K562 (cell line): ENCODE measurements at places on chromosomes 7 and 10.

GRCh38 chr10:102752266-102752930 lies 8.7 kb downstream of the WBP1L start:
- DNase-seq, result no peak

- no peak for DNase-seq
These were observed 17.1 kb downstream of the COL13A1 start for GRCh38 chr10:69818676-69819239.

DNA sequence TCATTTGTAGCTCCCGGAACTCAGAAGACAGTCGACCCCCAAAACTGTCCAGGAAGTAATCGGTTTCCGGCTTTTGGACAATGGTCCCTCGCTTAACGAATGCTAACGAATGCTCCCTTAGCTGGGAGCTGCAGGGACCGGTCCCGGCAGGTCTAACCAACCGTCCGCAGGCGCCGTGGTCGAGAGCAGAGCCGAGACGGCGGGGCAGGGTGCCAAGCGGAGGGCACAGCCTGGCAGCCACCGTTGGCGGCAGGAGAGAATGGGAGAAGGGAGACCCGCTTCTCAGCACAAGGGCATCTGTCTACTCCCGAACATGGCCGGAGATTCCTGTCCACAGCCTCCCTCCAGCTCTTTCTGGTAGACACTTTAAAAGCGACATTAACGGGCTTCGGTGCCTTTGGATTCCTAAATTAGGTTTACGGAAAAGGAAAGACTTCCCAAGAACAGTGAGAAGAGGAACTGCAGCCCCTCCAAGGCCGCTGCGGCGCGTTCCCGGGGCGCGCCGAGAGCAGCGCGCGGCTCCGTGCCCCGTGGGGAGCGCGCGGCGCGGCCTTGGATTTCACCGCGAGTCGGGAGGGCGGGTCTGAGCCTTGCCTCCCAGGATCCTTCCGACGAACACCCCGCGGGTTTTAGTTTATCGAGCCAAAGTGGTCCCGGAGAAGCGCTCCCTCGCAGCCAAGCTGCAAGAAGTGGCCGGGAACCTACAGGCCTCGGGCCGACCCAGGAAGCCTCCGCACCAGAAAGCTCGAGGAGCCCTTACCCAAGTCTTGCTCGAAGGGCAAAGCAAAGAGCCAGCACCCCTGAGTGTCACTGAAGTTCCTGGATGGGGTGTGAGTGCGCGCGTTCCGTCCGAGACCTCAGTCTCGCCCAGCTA lies 3.6 kb upstream of the TBX20 start:
- DNase-seq, result no peak

DNA sequence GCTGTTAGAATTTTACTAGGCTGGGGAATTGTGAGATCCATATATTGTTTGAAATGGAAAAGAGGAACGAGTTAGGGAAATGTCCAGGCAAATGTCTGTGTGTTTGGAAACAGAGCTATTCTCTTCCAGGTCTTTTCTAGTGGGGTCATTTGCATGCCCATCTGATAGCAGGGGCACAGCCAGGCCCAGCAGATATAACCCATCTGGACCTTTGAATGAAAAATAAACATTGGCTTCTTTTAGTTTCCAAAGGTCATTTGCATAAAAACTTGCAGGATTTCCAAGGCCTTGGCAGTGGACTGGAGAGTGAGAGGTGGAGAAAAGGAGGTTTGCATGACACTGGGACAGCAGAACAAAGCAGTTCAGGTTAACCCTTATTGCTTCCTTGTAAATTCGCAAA lies 188.0 kb upstream of the GPR26 start:
- no peak for DNase-seq

DNA sequence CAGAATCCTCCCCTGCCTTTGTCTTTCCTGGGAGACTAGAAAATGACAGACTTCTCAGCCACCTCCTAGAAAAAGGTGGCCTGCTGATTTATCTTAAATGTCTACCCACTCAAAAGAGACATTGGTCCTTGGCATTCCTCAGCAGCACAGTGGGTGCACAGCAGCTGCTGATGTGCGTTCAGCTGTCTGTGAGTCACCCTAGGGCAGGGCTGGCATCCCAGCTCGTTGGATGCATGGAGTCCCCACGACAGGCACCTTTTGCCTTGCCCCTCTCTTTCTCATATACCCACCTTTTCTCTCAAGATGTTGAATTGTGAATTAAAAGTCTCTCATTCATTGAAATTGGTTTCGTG lies 113.0 kb downstream of the DOCK1 start:
- DNase-seq, result no peak

GRCh38 chr7:148042935-148043631 lies 547.5 kb upstream of the C7orf33 start:
- DNase-seq, result no peak

- DNase-seq, result no peak
These were observed 639.9 kb downstream of the PHTF2 start for GRCh38 chr7:78438433-78438832.

DNA sequence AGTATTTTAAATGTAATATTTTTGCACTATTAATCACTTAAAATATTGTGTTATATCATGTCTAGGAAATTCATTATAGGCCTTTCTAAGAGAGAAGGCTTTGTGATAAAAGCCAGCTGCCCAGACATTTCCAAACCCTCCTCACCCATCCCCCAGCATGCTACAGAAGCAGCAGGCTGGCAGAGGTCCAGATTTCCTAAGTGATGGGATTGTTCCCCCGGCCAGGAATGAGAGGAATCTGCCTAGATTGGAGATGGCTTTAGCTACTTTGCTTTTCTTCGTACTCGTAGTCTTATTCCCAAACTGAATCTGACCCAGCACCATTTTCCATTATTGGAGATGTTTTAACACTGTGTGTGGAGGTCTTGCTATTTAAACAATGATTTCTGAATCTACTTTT lies 29.4 kb downstream of the CDK14 start:
- no peak for DNase-seq
